Caudate nucleus (tissue), 63 donors: ENCODE measurements at places on chromosomes 2 and 18.

DNA sequence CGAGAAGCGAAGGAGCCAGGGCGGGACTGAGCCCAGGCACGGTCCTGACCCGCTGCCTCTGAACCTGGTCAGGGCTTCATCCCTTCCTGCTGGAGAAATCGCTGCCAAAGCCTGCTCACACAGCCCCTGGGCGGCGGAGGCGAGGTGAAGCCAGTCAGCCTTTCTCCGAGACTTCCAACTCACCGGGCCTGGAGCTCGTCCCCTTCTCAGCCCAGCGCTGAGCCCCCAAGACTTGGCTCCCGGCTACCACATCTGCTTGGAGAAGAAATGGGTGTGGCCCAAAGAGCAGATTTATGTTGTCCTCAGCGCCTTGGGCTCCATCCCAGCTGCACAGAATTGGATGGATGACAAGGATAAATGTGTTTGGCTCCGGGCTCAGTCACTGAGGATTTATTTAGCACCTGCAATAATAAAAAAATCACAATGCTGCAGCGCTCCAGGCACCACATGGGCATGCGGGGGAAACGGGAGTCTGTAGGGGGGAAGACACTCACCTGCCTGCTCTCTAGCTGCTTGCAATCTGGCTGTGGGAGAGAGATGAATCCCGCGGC is 64.9 kb downstream of the ACTR2 start:
- DNase-seq = no peak

- DNase-seq = no peak
Measured at GRCh38 chr2:219084791-219085190, 24.1 kb upstream of the IHH start.

DNA sequence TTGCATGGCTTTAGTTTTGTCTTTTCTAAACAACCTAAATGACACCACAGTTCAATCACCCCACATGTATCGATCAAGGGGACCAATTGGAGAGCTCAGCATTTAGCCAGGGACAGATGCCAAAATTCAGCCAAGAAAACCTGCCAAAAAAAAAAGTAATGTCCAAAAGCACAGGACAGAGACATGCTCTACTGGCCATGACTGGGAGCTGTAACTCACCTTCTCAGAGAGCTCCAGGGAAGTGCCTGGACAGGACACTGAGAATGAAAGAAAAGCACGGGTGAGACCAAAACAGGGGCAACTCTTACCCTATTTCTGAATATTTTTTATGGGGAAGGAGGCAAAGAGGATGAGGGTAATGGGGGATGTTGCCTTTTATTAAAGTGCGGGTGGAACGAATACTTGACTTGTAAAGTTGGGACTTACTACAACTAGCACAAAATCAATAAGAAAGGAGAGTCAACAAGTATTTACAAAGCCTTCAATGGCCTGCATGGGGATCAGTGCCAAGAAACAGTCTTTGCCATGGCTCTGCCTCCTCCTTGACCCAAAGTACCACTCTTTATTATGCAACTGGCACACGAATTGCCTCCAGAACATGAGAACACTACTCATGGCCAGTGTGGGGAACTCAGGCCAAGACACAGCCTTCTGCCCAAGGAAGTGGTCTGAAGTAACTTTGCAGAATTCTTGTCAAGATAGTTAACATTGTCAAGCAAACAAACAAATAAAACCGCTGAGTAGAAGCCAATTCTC is 72.9 kb upstream of the HK2 start:
- no peak for DNase-seq

GRCh38 chr18:35458677-35459441 is 38.9 kb downstream of the INO80C start:
- DNase-seq = no peak

DNA sequence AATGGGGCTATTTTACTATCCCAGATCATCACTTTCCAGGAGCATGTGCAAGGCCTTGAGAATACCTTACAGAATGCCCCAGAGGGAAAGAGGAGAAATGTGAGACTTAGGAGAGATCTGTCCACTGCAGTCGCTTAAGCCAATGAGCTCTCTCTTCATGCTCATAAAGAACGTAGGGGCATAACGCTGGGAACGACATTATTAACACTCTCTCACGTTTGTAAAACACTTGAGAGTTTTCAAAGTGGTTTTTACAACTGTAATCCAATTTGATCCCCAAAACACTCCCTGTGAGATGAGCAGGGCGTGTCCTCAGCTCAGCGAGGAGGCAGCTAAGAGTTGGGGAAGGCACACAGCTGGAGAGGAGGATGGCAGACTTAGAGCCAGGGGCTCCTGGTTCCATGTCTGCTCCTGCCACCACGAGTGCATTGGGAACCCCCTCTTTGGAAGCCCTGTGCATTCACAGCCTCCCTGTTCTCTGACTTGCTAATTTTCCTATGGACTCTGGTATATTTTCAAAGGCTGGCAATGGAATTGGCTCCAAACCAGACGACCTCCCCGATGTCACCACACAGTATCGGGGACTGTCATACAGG is 97.4 kb downstream of the PLB1 start:
- no peak for DNase-seq

DNA sequence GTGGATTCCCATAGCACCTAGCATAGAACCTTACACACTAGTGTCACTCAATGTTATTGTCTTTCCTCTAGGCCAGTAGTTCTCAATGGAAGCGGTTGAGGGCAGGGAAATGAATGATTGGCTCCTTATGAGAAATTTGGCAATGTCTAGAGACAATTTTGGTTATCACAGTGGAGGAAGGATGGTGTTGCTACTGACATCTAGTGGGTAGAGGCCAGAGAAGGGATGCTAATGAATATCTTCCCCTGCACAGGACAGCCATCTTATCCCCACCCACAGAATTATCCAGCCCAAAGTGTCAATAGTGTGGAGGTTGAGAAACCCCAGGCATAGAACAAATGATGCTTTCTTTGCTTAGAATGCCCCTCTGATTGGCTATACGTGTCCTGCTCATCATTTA is 15.8 kb downstream of the C18orf63 start:
- DNase-seq = no peak

DNA sequence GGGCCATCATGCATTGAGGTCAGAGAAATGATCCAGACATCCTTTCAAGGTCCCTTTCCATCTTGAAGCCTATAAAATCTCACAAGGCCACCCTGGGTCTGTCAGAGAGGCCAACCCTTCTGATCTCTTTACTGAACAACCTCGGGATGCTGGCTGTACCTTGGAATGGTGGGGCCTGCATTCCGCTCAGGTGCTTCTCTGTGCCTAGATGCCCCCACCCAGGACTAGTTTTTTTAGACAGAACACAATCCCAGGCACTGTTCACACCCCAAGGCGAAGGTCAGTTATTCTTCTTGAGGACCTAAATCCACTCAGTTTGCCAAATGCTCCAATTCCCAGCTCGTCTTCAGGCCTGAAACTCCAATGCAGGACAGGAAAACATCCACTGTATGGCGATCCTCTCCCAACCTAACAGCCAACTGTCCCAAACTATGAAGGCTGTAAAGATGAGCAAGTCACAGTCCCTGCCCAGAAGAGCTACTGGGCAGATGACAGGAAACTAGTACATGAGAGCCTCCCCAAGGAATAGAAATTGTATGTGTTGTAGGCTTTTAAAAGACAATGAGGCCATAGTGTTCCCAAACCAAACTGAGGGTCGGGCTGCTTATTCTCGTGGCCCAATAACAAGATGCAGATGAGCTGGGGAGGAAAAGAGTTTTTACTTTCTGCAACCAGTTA is 154.4 kb upstream of the ACAA2 start:
- DNase-seq = no peak

GRCh38 chr2:43241558-43241957 is 15.2 kb upstream of the ZFP36L2 start:
- no peak for DNase-seq

- DNase-seq = no peak
Measured at GRCh38 chr18:44388329-44388728, 292.4 kb upstream of the SETBP1 start.

GRCh38 chr2:177543007-177543760 is 150.6 kb downstream of the AGPS start:
- no peak for DNase-seq

DNA sequence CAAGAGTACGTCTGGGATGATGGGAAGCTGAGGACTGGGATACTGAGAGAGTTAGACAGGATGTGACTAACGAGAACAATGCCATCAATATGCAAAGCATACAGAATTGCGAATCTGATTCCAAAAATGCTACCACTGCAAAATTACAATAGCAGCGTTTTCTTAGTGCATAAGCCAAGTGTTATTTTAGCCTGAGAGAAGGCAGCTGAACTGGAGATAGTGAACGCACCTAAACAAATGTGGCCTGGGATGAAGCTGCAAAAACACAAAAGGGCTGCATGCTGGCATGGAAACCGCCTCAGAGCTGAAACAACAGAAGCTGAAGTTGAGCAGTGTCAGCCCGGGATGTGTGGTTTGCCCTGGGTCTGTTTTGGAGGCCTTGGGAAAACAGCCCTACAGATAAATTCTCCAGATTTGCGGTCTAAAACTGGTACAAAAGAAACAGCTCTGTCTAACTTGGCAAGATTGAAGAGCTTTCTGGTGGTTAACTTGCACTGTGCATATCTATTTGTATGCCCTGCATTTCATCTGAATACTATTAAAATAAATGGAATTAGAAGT is 45.5 kb downstream of the LYPD6 start:
- DNase-seq = no peak

DNA sequence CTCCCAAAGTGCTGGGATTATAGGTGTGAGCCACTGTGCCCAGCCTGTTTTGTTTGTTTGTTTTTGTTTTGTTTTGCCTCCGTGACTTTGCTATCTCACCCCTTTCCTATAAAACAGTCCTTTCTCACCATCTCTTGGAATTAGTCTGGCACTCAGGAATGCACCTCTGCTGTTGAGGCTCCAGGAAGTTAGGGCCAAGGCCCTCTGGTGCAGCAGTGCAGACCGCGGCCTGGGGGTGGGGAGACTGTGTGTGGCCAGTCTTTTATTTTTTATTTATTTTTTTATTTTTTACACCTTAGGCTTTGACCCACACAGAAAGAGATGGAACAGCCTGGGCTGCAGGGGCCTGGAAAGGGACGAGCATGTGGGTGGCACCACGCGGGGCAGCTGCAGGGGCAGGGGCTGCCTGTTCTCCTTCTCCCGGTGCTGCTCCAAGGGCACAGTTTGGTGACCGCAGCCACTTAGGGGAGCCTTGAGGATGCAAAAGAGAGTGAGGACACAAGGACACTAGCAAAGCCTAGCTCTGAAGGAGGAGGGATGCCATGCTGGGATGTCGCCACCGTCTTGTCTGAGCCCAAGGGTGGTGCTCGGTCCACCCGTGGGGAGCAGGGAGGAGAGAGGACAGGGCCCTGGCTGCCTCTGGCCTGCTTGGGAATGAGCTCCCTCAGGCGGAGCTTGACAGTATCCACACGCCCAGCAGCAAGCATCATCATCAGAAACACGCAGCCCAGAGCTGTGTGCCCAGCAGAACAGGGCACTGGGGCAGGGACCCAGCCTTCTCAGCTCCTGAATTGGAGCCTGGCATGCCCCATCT is 19.4 kb upstream of the ALPI start:
- no peak for DNase-seq

DNA sequence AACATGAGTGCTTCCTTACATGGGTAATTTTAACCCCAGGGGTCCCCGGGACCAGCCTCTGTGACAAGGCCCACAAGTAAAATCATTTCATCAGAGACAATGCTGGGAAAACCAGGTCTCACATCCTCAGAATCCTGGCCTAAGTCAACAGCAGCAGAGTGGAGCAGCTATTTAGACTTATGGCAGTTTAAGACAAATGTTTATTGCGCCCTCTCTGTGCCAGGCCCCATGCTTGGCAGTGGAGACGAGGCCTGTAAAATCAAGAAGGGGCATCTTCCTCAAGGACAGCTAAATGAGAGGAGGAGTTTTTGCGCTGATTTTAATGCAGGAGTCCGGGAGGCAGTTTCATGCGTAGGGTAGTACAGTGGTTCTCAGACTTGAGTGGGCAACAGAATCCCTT is 56.0 kb upstream of the ACAA2 start:
- DNase-seq = no peak

- DNase-seq = no peak
Measured at GRCh38 chr2:36572054-36572718, 25.8 kb downstream of the FEZ2 start.

DNA sequence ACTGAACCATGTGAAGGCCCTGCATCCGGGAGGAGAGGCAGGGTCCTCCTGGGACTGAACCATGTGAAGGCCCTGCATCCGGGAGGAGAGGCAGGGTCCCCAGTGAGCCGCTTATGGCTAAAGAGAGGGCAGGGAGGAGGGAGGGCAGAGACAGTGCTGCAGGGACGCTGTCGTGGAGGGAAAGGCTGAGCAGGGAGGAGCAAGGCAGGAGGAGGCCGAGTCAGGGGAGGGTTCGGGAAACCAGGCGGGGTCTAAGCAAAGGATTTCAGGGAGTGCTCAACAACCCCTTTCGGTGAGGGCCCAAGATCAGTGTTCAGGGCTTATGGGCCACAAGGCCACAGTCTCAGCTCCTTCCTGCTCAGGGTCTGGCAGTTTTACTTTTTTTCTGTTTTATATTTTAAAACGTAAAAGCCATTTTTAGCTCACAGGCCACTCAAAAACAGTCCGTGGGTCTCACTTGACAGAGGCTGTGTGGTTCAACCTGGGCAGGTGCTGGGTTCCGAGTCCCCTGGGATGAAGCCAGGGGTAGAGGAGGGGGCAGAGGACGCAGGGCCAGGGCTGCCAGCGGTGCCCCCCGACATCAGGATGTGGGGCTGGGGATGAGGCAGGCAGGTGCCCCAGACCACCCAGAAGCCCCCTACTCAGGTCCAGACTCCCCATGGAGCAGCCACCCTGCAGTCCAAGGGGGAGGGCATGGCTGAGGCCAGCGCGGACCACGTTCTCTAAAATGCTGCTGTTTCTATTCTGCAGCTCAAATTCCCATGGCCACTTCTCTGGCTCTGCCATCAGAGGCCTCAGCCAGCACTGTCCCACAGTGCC is 5.2 kb downstream of the TMEM18 start:
- no peak for DNase-seq

- no peak for DNase-seq
Measured at GRCh38 chr2:196361606-196362326, 190.4 kb upstream of the STK17B start.

DNA sequence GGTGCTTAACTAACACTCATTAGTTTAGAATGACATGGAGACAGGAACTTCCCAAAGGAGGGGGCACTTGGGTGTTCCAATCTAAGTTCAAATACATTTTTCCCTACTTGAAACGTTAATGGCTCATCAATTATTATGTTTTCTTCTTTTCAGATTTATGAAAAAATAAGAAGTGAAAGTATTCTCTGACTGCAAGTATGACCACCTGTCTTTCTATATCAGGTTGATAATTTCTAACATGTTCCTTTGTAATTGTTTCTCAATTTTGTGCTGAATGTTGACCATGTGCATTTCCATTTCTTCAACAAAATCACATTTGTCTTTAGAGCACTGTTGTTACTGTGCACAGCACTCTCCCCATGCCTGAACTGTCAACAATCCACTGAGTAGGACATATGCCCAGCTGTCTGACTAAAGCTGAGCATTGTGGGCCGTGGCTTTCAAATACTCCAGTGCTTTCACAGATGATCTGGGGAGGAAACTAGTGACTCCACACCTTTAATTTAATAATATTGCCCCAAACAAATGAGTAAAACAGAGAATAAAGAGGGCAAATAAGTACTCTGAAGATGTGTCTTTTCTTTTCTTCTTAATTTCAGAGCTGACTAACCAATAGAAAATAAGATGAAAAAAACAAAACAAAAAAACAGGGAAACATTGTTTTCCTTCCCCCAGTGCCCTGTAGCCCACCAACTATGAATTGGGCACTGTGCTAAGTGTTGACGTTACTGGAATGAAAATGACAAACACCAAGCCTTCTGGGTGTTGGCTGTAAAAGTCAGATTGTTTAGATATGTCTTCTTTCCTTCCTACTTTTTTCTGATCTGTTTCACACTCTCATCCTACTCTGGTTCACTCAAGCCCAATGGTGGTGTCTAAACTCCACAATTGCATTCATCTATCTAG is 16.0 kb downstream of the LANCL1 start:
- DNase-seq = peak; percentile 57

- DNase-seq = no peak
Measured at GRCh38 chr2:73494031-73494430, 108.4 kb downstream of the ALMS1 start.
